ENCODE measurements at places on chromosomes 3 and 15.

GRCh38 chr15:36067483-36068274 is 511.7 kb upstream of the CDIN1 start:
- DNase-seq: no peak

GRCh38 chr15:49946681-49947080 is 172.4 kb downstream of the ATP8B4 start:
- no peak for DNase-seq

- no peak for DNase-seq
Observed at GRCh38 chr15:86653344-86654197, 573.9 kb downstream of the AGBL1 start.

- no peak for DNase-seq
Observed at GRCh38 chr3:41198526-41198925, 779 bp upstream of the CTNNB1 start.

- DNase-seq: no peak
Observed at GRCh38 chr15:91469632-91470567, 369.8 kb downstream of the SV2B start.

DNA sequence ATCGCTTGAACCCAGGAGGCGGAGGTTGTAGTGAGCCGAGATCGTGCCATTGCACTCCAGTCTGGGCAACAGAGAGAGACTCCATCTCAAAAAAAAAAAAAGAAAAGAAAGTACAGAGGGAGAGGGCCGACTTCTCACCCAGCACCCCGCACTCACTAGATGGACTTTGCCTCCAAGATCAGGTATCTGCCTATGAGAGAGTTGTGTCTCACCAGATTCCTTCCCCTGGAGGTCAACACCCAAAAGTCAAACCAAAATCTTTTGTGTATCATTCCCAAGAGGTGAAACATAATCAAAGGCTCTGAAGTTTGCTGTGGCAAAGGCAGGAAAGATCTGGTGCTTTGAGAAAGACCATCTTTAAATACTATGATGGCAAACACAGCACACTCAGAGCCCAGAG is 51.2 kb downstream of the HMCES start:
- DNase-seq: no peak

DNA sequence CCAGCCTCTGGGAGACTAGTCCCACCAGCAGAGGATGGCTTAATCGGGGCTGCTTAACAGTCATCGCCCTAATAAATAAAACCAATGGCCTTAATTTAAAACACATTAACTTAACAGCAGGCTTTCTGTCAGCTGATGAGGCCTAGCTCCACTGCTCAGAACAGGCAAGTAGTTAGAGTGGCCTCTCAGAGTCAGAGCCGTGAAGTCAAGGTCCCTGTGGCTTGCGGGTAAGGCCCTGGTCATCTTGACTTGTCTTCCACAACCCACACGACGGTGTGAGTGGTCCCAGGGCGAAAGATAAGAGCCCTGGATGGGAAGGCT is 11.8 kb downstream of the XXYLT1 start:
- DNase-seq: no peak

DNA sequence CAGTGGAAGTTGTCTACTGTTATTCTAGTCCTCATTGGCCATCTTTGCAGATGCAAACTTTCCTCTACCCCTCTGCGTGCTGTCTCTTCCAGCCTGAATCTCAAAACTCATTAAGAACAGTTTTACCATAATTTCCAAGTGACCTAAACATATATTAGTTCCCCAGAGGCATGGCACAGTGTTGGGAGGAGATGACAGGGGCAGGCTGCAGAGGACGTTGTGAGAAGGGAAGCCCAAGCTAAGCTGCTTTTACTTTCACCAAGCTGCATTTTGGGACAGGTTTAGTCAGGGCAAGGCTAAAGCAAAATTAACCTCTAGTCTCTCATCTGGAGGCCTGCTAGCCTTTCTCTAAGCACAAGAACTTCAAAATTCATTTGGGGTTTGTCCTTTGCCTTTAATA is 318.6 kb upstream of the SATB1 start:
- no peak for DNase-seq

GRCh38 chr15:54559405-54560069 is 581.3 kb downstream of the UNC13C start:
- DNase-seq: no peak

- no peak for DNase-seq
Observed at GRCh38 chr3:50294492-50295403, 2.5 kb upstream of the IFRD2 start.

GRCh38 chr3:11574981-11575669 is 68.6 kb downstream of the VGLL4 start:
- DNase-seq: no peak

GRCh38 chr15:58951388-58952007 is 18.0 kb upstream of the SLTM start:
- DNase-seq: peak; percentile 30

DNA sequence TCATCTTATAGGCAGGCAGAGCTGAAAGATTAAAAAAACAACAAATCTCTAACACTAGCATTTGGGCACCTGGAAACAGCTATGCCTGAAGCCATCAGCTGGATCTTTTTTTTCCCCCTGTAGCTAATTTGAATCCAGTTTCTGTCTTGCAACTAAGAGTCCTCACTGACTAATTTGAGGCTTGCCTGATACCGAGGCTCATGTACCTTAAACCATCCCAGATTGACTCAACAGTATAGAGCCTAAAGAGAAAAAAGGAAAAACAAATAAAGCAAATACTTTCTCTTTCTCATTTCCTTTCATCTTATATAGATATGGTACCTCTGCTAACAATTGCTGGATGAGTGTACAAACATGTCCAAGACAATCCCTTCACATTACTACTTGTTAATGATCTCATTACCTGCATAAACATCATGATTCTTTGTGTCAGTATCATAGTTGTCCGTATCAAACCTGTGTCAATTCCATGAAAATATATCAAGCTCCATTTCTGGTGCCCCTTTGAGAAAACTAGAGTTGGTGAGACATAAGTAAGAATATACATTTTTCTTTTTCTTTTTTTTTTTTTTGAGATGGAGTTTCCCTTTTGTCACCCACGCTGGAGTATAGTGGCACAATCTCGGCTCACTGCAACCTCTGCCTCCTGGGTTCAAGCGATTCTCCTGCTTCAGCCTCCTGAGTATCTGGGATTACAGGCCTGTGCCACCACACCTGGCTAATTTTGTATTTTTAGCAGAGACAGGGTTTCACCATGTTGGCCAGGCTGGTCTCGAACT is 43.1 kb downstream of the BHLHE40 start:
- DNase-seq: no peak

GRCh38 chr15:92460023-92460422 is 66.3 kb downstream of the ST8SIA2 start:
- DNase-seq: no peak

- DNase-seq: peak; percentile 81
Observed at GRCh38 chr3:184332370-184333090, 4.9 kb upstream of the FAM131A start.

DNA sequence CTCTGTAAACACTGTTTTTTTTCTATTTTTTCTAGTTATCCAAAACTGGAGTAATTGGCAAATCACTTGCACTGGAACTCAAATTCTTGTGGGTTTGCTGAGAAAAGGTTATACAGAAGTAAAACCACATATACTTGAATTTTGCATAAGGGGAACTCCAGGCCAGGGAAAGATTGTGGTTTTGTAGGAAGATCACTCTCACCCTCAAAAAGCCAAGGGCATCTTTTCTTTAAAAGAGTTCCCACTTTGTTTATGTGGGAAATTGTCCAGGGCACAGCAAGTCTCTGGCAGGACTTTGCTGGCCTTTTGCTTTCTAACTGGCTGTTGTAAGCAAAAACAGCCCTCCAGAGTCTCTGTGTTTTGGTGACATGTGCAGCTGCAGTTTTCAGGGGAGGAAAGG is 340.3 kb upstream of the RBMS3 start:
- peak; percentile 78 for DNase-seq

GRCh38 chr3:149020196-149020838 is 29.0 kb downstream of the GYG1 start:
- DNase-seq: no peak

DNA sequence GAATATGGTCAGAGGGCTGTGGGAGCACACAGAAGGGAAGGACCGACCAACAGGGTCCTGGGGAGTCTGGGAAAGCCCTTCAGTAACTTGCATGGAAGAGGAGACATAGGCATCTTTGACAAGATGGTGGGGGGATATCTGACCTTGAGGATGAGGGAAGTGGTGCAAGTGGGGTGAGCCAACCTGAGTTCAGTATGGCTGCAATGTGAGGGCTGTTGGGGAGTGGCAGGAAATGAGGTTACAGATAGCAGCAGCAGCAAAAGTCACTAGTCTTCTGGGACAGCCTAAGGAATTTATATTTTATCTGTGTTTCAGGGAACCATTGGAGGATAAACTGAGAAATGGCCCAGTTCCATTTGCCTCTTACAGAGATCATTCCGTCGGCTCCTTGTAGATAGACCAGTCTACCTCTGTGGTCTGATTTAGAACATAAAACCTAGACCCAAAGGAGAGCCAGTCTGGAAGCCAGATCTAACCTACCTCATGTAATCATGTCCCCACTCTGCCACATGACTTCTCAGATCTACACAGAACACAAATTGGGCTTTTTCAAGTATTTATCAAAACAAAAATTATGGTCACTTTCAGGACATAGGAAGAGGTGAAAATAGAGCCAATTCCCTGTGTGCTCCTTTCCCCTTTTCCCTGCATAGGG is 75.6 kb downstream of the ST6GAL1 start:
- DNase-seq: no peak

GRCh38 chr3:141039589-141039988 is 11.6 kb upstream of the SPSB4 start:
- no peak for DNase-seq

DNA sequence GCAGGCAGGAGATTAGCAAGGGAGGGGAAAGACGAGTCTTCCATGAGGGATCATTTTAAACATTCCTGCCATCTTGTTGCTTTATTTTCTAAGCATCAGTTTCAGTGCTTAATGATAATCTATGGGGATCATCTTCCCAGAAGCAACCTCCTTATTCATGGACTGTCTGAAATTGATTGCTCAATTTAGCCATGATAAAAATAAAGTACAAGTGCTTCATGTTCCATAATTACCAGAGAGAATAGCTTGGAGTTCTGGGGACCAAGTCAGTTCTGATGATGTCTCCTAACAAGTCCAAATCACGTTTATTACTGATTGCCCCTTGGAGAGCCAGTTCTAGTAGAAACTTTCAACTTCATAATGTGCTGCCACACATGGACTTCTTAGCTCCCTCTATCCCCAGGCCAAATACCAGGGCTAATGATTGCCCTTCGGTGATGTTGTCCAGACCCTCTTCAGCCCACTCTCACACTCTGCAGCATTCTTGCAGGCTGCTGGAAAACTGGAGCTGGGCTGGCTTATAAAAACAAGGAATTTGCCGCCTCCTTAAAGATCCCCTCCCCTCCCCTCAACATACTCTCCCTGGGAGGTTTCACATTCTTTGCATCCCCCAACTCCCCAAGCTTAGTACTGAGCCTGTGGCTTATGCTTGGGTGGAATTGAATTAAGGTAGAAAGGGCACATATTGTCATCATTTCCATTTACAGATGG is 222.1 kb upstream of the ADAMTS9 start:
- no peak for DNase-seq

DNA sequence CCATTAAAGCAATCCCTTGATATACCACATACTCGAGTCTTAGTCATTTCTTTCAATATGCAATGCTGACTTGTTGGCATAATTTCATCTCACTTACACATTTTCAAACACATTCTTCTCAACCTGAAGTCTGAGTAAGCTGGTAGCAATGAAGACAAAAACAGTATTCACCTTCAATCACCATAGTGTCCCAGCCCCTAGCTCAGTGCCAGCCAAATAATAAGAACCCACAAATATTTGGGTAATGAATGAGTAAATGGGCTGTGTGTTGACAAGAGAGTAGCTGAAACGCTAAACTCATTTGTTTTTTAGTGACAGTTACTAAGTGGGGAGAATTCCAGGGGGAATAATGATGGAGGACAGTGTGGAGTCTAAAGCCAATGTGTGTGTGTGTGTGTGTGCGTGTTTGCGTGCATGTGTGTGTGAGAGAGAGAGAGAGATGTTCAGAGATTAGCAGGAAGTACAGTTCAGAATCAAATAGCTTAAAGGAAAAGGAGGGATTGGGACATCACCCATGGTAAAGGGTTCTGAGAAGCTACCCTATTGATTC is 165.7 kb downstream of the GAP43 start:
- DNase-seq: peak; percentile 76

DNA sequence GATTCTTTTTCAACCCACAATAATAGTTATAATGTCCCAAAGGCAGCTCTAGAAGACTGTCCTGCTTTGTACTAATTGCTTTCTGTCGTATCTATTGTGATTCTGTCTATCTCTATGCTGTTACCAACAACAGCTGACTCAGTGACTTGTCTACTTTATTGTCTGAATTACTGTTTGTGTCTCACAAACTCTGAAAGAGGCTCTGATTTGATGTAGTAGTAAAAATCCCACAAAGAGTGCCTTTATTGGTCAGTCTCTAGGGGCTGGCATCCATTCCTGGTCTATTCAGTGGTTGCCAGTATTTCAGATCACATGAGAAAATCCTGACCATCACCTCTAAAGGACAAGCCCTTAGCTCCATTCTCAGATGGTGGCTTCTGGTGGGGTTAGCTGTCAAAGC is 254.2 kb downstream of the NSUN3 start:
- DNase-seq: no peak

DNA sequence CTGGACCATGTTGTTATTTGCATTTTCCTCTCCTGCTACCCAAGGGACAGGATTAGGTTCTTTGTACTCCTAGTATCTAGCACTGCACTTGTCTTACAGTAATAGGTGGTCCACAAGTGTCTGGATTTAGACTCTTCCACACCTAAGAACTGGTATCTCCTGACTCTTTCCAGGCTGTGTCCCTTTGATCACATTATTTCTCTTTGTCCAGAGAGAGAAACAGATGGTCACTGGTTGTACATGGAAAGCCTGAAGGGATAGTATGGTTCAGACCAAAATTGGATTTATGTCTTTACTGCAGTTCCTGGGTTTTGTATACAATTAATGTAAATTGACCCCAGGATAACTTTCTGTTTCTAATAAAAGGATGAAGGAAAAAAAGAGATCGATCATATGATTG is 64.0 kb downstream of the PDE8A start:
- DNase-seq: no peak

DNA sequence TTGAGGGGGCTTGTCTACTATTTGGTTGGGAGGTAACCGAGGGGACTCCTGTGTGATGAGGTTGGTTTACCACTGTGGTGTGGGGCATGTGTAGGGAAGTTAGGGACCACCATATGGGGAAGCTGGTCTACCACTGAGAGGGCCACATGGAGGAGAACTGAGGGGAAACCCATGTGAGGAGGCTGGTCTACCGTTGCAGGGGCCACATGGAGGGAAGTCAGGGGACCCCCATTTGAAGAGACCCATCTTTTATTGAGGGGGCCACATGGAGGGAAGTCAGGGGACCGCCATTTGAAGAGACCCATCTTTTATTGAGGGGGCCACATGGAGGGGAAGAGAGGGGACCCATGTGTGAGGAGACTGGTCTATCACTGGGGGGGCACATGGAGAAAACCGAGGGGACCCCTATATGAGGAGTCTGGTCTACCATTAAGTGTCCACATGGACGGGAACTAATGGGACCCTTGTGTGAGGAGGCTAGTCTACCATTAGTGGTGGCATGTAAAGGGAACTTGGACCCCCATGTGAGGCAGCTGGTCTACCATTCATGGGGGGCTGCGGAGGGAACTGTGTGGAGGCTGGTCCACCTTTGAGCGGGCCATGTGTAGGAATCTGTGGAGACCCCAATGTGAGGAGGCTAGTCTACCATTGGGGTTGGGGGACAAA is 165.5 kb downstream of the FBLN2 start:
- no peak for DNase-seq

GRCh38 chr3:49967291-49967690 is 27.3 kb downstream of the RBM6 start:
- no peak for DNase-seq

All from AG04450 (cell line).